Activated CD4-positive, alpha-beta T cell treated with anti-CD3 and anti-CD28 coated beads for 1 hour (primary cell): ENCODE measurements at places on chromosomes 4 and X.
A peak's percentile ranks its signal among the peaks of the same experiment; 100 is the strongest.

GRCh38 chr4:166658585-166658984 is 575.7 kb downstream of the SPOCK3 start:
- no peak for DNase-seq

DNA sequence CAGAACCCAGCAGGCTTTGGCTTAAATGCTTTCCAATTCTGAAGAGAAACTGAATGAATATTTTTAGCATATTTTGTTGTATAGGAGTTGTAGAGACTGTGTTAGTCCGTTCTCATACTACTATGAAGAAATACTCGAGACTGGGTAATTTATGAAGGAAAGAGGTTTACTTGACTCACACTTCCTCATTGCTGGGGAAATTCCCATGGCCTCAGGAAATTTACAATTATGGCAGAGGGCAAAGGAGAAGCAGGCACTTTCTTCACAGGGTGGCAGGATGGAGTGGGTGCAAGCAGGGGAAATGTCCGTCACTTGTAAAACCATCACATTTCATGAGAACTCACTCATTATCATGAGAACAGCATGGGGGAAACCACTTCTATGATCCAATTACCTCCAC is 291.7 kb downstream of the PACRGL start:
- DNase-seq, result no peak

GRCh38 chr4:89737888-89738287 is 99.1 kb downstream of the SNCA start:
- DNase-seq, result no peak

- DNase-seq, result no peak
These were observed 139.4 kb upstream of the CPEB2 start for GRCh38 chr4:14862891-14863290.

DNA sequence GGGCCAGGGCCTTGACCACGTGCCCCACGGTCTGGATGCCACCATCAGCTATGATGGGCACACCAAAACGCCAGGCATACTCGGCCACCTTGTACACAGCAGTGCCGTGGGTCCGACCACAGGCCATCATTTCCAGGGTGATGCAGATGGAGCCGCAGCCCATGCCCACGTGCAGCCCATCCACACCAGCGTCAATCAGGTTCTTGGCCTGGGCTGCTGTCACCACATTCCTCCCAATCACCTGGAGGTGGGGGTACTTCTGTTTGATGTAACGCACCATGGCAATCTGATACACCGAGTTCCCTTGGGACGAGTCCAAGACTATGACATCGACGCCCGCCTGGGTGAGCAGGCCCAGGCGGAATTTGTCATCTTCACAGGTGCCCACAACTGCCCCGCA is 221.2 kb upstream of the ATP6AP2 start:
- DNase-seq, result no peak

- no peak for DNase-seq
These were observed 100.2 kb downstream of the MAGEB17 start for GRCh38 chrX:16267431-16267830.

DNA sequence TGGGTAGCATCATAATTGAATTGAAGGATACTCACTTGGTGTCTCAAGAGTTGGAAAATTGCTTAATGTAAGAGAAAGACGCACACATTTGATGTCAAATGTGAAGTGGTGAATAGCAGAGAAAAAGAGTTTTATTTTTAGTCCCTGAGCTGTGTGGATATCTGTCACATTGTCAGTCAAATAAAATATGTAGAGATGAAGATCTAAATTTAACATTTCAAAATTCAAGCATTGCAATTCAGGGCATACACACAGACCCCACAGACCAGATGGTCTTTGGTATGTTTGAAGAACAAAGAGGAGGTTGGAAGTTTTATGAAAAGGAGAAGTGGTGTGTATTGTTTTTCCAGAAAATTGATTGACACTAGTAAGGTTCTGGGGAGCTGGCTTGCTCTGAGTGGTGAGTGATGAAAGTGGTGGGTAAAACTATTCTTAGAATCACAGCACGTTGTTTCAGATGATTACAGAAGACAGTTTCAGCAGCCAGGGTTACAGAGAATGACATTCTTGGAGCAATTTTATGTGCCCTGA is 44.9 kb upstream of the BBS12 start:
- DNase-seq, result no peak

DNA sequence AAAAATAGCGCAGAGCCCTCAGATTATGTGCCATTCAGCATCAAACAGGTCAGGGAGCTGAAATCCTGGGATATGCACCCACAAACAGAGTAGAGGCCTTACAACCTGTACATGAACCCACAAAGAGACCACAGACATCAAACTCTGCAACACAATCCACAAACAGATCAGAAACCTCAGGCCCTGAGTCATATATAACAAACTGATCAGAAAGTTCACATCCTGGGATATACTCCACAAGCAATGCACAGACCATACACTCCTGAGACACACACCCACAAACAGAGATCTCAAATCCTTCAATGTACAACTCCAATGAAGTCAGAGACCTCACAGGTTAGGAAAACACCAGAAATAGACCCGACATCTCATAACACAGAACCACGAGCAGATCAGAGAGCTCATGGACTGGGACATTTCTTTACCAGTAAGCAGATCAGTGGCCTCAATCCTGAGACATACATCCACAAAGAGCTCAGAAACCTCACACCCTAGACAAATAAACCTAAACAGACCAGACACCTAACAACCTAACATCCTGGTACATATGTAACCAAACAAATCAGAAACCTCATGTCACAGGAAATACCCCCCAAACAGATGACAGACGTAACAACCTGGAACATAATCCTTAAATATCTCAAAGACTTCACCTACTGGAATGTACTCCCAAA is 24.2 kb downstream of the SUV39H1 start:
- DNase-seq, result no peak

- no peak for DNase-seq
These were observed 5.7 kb downstream of the RAB40A start for GRCh38 chrX:103513476-103514108.

DNA sequence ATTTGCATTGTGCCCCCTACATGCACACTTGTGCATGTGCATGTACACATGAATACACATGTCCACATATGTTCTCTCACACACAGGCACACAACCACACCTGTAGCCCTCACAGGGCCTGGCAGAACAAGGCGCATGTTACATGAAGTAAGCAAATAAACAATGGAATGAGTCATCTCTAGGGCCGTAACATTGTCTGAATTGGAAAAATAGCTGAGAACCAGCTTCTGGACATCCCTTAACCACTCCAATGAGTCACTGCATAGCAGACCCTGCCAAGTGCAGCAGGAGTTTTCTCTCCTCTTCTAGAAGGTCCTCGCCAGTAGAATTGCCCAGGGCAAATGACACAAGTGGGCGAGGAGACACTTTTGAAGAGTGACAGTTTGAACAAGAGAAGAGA is 66.1 kb downstream of the MAGEA10 start:
- no peak for DNase-seq

DNA sequence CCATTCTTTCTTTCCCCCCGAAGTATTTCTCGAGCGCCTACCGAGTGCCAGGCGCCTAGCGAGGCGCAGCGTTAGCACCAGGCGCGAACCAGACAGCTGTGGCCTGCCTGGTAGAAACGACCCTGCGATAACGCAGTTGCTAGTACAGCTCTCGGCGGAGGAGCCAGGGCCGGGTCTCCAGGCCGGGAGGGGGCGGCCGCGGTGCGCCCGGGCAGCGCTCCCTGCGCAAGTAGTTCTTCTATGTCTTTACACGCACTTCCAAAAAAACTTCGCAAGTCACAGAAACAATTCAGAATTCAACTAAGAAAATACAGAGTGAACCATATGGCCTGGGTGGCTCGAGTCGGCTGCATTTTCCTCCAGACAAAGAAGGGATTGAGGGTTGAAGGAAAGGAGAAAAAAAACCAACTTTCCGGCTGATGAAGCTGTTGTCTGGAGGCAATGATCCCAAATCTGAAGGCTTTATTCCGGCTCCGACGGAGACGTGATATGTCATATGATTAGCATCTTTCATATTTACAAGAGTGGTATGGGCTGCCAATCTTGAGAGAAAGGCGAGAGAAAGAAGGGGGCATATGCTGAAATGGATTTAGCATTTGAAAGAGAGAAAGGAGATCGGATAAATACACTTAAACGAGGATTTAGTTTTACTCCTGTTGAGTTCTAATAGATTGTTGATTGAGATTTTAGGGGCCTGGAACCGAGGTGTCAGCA is 7.2 kb upstream of the NEUROG2 start:
- DNase-seq, result peak; percentile 34

- no peak for DNase-seq
These were observed 582.3 kb downstream of the FSTL5 start for GRCh38 chr4:161581262-161582230.

DNA sequence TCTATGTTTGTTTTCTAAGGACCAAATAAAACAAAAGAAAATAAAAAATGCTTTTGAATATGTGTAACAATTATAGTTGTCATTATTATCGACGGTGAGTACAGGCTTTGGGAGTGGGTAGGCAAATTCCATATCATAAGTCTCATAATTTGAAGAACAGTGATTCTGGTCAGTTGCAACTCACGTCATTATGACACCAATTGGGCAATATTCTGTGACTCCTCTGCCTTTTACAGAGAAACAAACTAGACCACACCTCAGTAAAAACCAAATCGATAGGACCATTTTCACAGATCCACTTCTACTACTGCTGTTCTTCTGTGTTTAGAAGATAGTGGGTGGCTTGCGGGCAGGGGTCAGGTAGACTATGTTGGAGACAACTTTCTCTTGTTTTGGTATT is 250.1 kb downstream of the C4orf33 start:
- DNase-seq, result no peak

DNA sequence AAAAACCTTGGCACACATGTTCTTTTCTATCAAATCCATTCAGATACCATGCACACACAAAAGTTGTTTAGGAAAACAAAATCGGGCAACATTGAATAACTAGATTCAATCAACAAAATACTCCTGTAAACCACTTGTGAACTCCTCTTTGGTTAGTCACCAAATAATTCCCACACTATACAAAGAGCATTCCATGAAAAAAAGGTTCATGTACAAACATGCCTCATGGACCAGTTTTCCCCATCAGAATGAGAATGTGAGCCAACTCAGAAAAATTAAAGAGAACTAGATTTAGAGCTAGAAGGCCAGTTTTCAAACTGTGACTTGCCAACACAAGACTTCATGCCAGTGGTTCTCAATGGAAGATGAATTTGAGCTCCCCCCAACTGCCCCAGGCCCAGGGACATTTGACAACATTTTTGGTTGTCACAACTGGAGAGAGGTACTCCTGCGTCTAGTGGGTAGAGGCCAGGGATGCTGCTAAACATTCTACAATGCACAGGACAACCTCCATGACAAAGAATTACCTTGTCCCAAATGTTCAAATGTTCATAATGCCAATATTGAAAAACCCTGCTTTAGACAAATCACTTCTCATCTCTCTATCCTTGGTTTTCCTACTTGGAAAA is 55.4 kb downstream of the GPC3 start:
- no peak for DNase-seq

DNA sequence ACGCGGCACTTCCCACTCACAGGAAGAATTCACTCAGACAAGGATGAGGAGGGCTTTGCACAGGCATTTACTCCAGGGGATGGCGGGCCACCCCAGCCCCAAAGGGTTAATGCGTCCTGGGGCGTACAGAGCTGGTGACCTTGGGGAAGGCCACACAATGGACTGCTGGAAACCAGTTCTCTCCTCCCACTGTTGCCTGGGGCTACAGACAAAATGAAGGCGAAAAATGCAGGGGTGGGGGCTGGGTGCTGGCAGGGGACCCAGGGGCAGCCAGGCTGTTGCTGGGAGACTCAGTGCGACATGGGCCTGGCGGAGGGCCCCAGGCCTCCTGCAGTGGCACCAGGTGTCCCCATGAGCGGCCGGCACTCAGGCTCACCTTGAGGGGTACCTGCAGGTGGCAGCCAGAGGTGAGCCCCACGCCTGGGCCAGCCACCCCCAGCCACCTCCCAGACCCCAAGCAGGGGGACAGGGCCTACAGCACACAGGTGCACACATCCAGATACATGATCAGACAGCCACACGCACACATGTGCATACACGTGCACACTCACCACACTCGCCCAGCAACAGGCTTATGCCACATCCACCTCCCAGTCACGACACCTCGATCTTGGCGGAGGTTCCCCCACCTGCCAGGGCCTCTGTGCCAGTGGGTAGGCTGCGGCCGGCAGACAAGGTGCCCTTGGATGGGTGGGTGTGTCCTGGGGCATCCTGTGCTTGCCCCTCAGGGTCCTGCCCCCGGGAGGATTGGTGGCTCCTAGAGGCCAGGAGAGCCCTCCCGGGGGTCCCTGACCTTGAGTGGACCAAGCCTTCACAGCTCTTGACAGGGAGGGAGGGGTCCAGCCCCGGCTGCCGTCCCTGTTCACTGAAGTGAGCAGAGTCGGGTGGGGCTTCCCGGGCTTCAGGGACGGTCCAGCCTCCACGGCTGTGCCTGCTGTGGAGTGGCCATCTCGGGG is 13.1 kb downstream of the NAT8L start:
- DNase-seq, result no peak

GRCh38 chrX:38505583-38505982 is 55.8 kb upstream of the TSPAN7 start:
- no peak for DNase-seq

DNA sequence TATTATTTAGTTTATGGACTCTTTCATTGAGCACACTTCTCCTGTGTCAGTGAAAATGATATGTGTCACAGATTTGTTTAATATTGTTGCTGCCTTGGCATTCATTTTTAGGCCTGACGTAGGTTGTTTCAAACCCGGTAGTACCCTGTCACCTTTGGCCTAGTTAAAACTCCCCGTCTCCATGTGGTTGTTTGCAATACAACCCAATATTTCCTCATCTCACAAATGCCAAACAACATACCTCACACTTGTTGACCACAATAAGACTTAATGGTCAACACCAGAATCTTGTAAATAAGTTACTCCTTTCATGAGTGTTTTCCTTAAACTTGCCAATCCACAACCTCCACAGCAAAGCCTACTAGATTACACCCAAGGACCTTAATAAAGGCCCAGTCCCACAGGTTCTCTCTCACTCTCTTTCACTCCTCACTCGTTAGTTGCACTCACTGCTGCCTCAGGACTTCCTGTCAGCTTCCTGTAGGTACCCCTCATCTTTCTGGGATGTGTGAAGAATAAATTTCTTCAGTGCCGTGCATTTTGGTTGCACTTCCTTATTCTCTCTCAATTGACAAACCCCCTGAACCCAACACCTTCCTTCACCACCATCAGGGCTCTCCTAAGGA is 31.3 kb downstream of the IL13RA2 start:
- no peak for DNase-seq

DNA sequence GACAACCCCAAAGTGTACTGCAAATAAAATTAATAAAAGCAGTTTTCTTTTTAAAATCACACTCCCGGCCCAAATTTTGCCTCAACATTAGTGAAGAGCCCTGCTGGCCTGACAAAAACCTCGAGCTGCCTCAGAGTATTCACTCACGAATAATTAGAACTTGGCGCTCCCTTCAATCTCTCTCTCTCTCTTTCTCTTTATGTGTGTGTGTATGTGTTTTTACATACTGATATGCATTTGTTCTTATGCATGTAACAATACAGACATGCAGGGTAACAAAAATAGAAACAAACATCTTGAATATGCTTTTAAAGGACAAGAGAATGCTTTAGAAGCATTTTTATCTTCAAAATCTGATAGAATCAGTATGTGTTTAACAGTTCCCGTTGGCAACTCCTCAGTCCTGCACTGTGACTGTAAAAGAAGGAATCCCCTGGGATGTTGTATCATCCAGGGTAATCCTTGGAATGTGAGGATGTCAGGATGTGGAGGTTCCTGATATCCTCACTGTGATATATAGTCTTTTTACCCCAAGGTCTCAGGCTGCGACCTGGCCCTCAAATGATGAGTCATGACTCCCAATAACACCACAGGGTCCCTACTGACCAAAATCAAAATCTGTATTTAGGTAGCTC is 53.0 kb downstream of the PTCHD1 start:
- no peak for DNase-seq

GRCh38 chr4:165519591-165519990 is 140.8 kb downstream of the CPE start:
- no peak for DNase-seq
